Caki2 (cell line): ENCODE measurements at places on chromosomes 7 and 10.

GRCh38 chr10:84607523-84607922, 279.1 kb downstream of the CCSER2 start:
- no peak for DNase-seq

GRCh38 chr7:133562621-133563020, 309.7 kb downstream of the EXOC4 start:
- DNase-seq = no peak

DNA sequence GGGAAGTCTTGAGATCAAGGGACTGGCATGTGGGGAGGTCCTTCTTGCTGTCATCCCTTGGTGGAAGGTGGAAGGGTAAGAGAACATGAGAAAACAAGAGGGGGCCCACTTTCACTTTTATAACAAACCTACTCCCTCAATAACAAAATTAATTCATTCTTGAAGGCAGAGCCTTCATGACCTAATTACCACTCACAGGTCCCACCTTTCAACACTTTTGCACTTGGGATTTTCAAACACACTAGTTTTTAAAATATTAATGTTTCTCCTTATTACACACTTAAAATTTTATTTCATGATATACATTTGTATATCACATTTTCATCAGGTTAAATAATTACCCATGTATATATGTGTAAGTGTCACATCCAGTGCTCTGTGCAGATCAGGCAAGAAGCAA, 2.0 kb downstream of the ST7 start:
- no peak for DNase-seq

DNA sequence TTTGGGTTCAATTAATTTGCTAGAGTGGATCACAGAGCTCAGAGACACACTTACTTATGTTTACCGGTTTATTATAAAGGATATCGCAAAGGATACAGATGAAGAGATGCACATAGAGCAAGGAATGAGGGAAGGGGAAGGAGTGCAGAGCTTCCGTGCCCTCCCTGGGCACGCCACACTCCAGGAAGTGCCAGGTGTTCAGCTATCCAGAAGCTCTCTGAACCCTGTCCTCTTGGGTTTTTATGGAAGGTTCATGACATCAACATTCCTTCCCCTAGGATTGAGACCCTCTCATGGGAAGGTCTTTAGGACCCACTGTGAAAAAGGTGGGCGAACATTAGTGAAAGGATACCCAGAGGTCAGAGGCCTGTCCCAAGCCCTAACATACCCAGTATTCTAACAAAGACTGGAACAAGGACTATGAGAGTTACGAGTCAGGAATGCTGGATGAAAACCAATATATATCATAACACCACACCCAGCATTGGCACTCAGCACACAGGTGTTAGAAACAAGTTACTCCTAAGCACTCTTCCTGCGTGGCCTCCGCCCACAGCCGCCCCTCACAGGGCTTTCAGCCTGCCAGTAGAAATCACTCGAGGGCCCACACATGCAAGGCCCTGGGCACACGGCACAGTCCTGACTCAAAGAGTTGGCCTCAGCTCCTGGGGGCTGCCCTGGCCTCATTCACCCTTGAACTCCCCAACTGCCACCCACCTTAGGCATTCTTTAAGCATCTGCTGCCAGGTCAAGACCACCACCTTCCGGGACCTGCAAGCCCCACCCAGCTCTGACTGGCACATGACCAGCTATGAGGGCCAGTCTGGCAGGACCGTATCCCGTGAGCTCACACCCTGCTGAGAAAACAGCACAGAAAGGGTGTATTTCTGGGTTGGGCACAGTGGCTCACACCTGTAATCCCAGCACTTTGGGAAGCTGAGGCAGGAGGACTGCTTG, 5.6 kb upstream of the AIFM2 start:
- no peak for DNase-seq

DNA sequence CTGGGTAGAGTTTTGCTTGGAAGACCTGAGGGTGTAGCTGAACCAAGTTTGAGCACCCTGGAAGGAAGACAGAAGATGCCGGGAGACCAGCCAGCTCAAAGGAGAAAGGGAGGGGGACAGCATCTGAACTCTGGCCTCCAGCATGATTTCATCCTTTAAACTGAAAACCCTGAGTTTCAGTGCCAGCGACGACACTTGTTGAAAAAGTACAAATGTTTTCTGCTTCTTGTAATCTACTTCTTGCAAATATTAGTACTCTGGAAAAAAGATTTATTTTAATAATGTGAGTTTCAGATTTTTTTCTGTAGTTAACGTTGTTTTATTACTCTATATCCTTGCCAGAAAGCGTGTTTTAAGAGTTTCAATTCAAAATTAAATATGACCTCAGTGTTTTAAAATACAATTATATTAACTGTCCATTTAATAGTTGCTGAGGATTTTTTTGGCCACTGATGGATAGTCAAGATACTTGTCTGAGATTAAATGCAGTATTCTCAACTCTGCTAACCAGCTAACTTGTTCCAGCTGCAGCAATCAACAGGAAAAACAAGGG, 227.7 kb downstream of the MGMT start:
- no peak for DNase-seq

DNA sequence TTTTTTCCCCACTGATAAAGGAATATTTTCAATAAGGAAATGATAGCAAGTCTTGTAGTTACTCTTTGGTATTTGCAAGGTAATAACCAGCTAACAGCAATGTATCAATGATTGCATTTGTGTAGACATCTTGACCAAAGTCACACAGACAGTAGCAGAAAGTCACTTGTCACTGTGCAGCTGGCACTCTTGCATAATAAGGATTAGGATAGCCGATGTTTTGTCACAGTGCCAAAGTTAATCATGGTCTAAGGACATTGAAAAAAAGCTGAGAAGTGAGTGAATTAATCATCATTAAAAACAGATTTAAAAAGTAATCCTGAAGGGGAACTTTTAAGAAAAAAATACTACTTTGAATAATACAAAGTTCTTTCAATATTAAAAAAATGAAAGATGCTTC, 834.3 kb upstream of the C7orf33 start:
- no peak for DNase-seq
